ENCODE measurements at places on chromosomes 2 and 18. TPM values are rescaled to one million over a fixed set of nuclear protein-coding genes. Genes with fewer than 3 reads are reported as not detected.

Gene OSR1
- total RNA-seq, result not detected

Gene SAG
- not detected for total RNA-seq

Gene GBX2
- 3.6 TPM for total RNA-seq

DNA sequence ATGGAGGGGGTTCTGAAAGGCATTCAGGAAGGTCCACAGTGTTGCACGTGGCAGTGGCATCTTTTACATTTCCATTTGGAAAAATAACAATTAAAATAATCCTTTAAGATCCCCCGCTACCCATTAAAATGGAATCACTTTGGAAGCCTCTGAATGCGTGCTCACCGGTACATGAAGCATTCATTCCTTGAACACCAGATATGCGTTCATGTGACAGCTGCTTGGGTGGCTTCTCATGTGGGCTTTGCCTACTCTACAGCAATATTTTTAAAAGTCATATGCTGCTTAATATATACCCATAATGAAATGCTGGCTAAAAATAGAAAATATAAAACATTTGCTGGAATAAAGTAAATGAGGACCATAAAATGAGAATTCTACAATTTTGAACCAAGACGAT lies 14.4 kb upstream of the HAAO start:
- DNase-seq, result no peak

DNA sequence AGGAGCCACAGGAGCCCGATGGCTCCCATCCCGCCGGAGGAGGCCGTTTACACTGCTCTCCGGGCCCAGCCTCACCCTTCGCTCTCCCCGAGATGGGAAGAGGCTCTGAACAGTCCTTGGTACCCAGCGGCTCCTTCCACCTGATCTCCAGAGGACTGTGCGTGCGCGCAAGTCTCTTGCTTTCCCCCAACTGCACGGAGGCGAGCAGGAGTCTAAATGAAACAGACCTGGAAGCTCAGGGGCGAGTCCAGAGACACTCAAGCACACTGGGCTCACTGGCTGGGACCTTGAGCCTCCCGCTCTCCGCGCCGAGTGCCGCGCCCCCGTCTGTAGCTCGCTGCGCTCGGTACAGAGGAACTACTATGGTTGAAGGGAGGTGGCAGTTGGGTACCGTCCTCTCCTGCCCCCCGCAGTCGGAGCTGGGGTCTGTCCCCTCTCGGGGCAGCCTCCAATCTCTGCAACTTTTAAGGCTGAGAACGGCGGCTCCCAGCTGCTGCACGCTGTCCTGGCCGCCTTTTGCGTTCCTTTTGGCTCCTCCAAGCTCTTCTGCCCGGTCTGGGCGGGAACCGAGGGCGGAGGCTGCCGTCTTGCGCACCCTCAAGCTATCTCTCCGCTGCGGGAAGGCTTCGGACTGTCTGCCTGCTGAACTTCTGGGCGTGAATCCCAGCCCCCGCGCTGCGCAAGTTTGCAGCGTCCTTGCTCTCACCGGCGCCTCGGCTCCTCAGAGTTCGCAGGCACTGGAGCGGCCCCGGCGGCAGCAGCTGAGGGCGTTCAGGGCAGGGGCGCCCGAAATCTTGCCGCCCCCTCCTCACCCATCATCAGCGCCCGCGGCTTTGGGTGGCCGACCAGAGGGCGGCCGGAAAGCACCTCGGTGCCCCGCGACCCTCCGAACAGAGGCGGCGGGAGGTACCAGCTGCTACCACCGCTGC lies 491 bp downstream of the ALK start:
- no peak for DNase-seq

DNA sequence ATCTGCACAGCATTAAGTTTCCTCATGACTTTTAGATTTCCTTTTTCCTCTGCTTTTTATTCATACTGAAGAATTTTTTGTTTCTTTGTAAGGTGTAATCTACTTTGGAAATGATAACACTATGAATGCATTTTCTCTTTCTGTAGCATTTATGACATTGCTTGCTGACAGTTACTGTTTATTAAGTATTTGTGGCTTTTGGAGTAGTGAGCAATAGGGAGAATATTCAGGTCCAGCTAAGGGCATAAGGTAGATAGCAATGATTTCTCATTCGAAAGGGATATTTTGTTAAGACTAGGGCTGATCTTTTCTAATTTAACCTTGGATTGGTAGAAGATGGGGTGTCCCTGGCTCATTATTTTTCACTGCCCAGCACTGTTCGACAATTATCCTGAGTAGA lies 80.3 kb downstream of the XRCC5 start:
- DNase-seq, result no peak
